Activated CD4-positive, alpha-beta memory T cell treated with anti-CD3 and anti-CD28 coated beads, Interleukin-2, amount 10 ng/mL, durations not matched to agents 7 days and 5 days (primary cell): ENCODE measurements at places on chromosomes 7 and 10.

GRCh38 chr10:546971-547590, 142.4 kb downstream of the DIP2C start:
- DNase-seq, result no peak

DNA sequence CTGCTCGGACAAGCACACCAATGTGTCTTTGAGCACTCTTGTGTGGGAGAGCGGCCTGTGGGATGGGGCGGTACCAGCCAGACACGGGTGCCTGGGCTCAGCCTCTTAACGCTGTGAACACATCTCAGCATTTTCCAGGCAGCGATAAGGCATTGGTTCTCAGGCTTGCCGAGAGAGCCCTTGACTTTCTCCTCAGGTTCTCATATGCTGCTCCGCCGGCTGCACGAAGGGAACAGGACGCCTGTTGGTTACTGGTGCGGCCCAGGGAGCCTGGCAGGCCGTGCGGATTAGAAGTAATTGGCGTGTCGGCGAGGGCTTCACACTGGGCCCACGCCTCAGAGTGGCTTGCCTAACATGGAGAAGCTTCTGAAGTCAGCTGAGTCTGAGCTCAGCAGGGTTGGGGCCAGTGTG, 456.7 kb upstream of the FOXK1 start:
- no peak for DNase-seq

DNA sequence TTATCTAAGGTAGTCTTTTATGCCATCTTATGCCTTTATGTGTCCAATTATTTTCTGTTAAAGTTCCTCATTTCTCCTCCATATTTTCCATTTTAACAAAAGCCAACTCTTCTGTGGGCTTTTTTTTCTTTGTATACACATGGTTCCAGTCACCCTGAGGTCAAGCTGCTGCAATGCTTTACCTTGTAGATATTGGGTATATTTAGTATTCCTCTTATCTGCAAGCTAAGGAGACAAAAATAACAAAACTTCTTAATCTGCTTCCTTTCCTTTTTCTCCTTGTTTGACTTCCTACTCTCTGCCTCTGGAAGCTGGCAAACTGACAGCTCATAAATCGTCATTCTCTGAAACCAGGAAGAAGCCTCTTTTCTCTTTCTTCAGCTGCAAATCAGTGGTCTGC, 885.0 kb upstream of the LRRN3 start:
- no peak for DNase-seq

- no peak for DNase-seq
These were observed 133.5 kb upstream of the CDK13 start for GRCh38 chr7:39816462-39817060.
